ENCODE measurements at places on chromosomes 1 and 21.

DNA sequence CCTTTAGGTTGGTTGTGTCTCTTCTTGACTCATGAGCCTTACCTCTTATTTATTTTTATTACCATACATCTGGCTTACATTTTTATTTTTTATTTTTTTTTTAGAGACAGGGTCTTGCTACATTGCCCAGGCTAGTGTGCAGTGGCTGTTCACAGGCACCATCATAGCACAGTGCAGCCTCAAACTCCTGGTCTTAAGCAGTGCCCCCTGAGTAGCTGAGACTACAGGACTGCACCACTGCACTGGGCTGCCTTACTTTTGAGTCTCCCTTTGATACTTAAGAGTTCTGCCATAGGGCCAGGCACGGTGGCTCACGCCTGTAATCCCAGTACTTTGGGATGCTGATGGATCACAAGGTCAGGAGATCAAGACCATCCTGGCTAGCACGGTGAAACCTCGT, 76.4 kb upstream of the MACF1 start:
- DNase-seq: no peak

GRCh38 chr1:161309868-161310267, at the start of gene MPZ:
TSS of gene MPZ (minus strand) at chr1:161309968. CDS start at chr1:161309905, 63 bp downstream.
- DNase-seq: no peak

- DNase-seq: no peak
Measured at GRCh38 chr1:90826834-90827233, 109.7 kb upstream of the BARHL2 start.

- DNase-seq: no peak
Measured at GRCh38 chr1:205286335-205286950, 35.1 kb downstream of the NUAK2 start.

DNA sequence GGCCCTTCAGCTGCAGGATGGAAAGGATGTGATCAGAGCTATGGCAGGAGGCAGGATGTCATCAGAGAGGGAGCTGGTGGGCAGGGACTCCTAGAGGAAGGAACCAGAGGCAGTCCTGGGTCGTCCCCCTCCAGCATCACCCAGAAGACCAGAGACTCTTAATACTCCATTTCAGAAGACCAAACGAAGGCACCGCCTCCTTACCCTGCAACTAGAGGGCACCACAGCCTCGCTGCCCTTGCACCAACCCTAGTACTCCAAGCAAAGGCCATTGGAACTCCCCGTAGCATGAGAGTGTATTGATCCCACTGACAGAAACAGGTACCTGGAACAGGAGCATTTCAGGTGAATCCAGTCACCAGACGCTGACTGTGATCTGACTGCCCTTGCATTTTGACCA, 598.1 kb downstream of the NPHP4 start:
- no peak for DNase-seq

GRCh38 chr1:117794073-117794472, 135.3 kb downstream of the GDAP2 start:
- DNase-seq: no peak

DNA sequence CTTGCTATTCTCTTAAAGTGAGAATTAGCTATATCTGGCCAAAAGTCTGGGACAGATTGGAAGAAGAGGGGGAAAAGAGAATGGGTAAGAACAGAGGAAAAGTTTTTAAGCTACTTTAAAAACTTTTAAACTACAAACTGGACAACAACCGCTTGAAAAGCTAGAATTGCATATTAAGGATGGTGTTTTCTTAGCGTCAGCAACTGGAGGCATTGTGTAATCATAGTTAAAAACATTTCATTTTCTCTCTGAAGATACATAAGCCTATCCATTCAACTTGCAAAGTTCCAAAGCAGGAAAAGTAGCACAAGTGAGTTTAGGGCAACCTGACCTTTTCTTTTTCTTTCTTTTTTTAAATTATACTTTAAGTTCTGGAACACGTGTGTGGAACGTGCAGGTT, 10.9 kb downstream of the PBX1 start:
- no peak for DNase-seq

DNA sequence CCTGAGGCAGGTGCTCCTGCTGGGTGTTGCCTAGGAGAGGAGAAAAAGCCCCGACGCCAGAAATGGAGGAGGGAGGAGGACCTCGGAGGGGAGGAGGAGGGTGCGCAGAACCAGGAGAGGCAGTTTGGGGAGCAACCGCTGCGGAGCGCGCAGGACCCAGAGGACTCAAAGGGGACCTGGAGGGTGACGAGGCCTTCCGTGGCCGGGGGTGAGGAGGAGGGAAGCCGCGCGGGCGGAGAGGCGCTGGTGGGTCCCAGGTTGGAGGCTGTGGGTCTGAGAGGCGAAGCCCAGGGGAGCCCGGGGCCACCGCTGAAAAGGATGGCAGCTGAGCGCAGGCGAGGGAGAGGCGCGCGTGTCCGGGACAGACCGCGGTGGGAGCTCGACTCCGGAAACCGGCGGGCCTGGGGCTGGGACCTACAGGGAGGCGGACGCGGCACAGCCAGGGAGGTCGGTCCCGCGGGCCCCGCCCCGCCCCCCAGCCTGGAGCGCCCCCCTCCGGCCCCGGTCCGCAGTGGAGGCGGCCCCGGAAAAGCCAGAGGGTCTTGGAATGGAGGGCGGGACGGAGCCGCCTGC, 15.1 kb downstream of the RNF223 start:
- DNase-seq: peak; percentile 9

- DNase-seq: no peak
Measured at GRCh38 chr1:165842023-165842670, 14.7 kb downstream of the UCK2 start.

Measured in HS-27A (cell line).